ENCODE measurements at places on chromosomes 5 and 9.

GRCh38 chr5:102794677-102795331, 39.7 kb downstream of the PAM start:
- DNase-seq: no peak

DNA sequence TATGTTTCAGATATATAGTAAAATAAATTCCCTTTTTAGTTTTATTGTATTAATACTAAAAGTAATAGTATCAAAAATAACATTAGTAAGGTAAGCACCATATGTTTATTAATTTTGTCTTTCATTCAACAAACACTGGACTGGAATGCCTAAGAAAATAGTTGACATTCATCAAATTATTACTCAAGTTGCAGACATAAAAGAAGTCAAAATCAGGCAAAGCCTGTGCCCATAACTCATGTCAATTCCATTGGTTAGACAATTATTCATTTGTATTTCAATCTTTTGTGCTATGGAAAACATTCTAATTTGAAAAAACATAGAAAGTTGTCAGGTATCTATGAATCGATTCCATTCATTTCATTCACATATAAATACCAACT, 158.9 kb downstream of the CEMIP2 start:
- DNase-seq: no peak

GRCh38 chr9:113707953-113708695, 168.0 kb upstream of the ZNF618 start:
- DNase-seq: no peak

- no peak for DNase-seq
These were observed 252.3 kb downstream of the PBX3 start for GRCh38 chr9:125999504-125999881.

DNA sequence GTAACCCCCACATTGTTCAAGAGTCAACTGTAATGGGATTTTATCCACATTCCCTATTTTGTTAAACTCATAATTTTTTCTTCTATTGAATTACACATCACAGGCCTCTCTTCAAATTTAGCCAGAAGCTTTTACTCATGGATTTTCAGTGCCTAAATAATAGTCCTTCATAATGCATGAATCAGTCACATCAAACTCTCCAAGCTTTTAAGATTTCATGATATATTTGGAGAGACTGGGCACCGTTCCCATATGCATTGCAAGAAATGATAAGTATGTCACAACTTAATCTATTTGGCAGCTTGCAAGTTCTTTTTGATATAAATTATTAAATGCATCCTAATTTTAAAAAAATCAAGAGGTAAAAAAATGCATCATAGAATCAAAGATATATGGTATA, 465.9 kb downstream of the DMAC1 start:
- no peak for DNase-seq

GRCh38 chr5:31671339-31671741, 32.4 kb downstream of the PDZD2 start:
- DNase-seq: no peak

- no peak for DNase-seq
These were observed 267.7 kb downstream of the GADD45G start for GRCh38 chr9:89872426-89872912.

- no peak for DNase-seq
These were observed 451.4 kb downstream of the KDM4C start for GRCh38 chr9:7209016-7209715.

DNA sequence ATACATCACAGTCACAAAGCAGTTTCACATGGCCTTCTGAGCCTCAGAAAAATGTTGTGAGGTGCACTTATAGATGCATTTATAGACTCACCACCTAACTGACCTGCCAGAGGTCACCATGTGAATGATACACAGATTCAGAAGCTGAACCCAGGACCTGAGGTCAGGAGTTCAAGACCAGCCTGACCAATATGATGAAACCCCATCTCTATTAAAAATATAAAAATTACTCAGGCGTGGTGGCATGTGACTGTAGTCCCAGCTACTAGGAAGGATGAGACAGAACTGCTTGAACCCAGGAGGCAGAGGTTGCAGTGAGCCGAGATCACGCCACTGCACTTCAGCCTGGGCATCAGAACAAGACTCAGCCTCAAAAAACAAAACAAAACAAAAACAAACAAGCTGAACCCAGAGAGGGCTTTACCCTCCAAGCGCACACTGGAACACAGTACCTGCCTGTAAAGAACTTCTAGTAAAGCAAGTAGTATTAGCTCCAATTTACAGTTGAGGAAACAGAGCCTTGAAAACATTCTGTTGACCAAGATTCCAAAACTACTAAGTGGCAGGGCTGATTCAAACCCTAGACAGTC, 16.3 kb downstream of the ECPAS start:
- DNase-seq: no peak

- DNase-seq: no peak
These were observed 140.1 kb upstream of the FBXL17 start for GRCh38 chr5:108521841-108522506.

GRCh38 chr5:2204366-2205184, 321.9 kb upstream of the IRX4 start:
- DNase-seq: no peak
